ENCODE measurements at places on chromosomes 5 and 9. TPM values are rescaled to one million over a fixed set of nuclear protein-coding genes. Genes with fewer than 3 reads are reported as not detected.

The CCT5 gene
- 84.0 TPM for total RNA-seq

DNA sequence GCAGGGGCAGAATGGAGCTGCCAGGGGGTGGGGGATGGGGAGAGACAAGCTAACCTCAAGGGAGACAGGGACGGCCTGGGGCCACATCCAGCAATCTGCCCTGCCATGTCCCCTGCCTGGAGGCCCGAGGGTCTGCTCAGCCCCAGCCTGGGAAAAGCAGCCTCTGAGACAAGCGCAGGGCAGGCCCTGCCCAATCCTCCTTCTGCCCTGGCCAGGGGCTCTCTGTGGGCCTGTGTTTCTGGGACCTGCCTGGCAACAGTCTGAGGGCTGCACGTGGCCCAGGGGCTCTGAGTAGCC lies 13.9 kb upstream of the QSOX2 start:
- no peak for DNase-seq

DNA sequence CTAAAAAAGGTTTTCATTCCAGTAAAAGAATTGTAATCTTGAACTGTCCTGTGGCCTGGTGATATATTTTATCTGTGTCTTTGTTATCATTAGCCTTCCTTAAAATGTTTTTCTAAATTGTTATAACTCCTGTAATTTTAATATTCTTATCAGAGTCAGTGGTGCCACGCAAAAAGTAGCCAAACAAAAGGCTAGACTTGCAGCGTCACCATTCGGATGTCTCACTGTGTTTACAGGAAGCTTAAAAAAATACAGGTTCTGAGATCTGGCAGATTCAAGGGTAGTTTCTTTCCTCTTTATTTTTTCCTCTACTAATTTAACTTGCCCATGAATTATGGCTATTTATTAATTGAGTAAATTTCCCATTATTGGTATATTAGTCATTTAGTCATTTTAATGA lies 362.3 kb downstream of the MAT2B start:
- no peak for DNase-seq

The ENTPD2 gene
- 2.9 TPM for total RNA-seq

DNA sequence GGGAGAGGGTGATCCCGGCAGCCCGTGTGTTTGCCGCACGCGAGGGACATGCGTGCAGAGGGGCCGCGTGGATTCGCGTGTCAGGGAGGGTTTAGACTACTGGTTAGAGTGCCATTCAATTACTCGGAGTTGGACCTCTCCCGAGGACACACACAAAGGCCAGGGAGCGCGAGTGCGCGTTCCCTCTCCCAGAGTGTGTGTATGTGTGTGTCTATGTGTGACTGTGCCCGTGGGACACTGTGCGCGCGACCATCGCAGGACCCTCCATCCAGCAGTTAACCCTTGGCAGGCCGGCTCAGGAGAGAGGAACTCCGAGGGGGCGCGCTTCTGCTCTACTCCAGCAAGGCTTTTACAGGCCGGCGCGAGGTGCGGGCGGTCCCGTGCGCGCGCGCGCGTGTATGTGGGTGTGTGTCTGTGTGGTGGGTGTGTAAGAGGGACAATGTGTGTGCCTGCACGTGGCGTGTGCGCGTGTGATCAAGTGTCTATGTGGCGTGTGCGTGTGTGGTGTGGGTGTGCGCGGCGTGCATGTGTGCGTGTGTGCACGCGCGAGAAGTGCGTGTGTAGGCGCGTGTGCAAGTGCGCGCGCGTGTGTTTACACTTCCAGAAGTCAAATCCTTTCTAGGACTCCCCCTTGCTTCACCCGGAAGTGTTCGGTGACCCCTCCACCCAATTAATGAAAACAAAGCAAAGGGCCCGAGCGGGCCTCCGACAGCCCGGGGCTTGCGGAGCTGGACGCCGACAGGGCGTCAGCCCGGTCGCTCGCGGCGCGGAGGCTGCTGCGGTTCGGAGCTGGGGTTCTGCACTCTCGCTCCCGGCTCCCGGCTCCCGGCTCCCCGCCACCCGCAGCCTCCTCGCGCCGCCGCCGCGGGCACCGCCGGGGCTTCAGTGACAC lies 75.3 kb upstream of the TBCA start:
- DNase-seq: peak; percentile 25

DNA sequence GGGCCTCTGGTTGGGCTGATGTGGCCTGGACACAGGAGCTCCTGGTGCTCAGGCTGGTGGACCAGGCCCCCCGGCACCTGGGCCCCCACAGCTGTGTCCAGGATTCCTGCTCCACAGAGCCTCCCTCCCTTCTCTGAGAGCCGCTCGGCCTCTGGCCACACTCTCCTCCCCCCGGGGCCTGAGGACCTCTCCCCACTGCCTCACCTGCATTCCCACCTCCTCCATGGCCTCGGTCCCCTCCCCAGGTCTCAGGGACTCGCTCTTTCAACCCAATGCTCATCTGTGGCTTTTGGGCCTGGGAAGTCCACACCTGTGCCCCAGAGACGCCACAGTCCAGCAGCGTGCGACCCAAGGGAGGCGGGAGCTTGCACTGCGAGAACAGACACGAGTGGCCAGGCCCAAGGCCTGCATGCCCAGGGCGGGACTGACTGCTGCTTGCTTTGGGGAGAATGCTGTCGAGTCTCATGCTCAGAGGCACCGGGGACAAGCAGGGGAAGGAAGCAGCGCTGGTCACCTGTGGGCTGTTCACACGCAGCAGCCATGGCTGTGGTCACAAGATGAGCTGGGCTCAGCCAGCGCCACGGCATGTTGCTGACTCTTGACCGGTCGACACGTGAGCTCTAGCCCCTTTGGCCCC lies 14.6 kb downstream of the PAEP start:
- no peak for DNase-seq

The CARTPT gene
- total RNA-seq: 0.34 TPM

- DNase-seq: peak; percentile 82
Measured at GRCh38 chr9:35603506-35603985, 1.5 kb upstream of the TESK1 start.

DNA sequence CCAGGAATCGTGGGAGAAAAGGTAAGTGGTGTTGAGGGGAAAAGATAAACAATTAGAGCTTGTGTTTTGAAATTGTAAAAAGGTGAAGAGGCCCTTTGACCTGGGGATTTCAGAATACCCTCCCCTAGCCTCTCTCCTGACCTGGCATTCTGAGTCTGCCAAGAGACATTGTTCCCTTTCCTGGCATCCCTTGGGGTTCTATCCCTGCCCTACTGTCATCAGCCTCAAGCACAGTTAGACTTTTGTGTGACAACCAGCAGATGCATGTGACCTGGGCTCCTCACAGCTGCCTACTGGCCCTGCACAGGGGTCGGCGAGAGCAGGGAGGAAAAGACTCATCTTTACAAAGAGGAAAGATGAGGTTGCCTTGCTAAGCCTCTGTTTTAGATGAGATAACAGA lies 72.2 kb upstream of the ORM1 start:
- DNase-seq: no peak

The LMBRD2 gene
- 12.8 TPM for total RNA-seq

The POLR3G gene
- 0.83 TPM for total RNA-seq

The POU5F2 gene
- total RNA-seq: 0.50 TPM

DNA sequence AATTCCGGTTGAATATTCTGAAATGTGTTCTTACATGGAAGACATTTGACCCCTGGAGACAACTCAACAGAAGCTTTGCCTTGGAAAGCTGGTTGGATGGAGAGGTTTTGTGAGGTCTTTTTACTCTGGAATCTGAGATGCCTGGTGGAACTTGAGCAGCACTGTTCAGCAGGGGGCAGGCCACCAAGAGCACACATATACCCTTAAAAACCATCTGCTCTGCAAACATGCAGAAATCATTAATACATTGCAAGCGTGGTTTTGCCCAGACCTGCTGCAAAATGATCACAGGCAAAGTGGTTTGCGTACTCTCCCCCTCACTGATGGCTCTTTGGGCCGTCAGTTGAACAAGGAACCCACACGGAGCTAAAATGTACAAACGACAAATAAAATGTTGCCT lies 32.8 kb upstream of the DAP start:
- DNase-seq: no peak

- no peak for DNase-seq
Measured at GRCh38 chr5:72837524-72838096, 21.1 kb downstream of the TNPO1 start.

The OR1K1 gene
- not detected for total RNA-seq

The GFI1B gene
- total RNA-seq: 0.32 TPM

The PARP8 gene
- 9.6 TPM for total RNA-seq

- DNase-seq: no peak
Measured at GRCh38 chr5:116750631-116751580, 176.3 kb upstream of the SEMA6A start.

DNA sequence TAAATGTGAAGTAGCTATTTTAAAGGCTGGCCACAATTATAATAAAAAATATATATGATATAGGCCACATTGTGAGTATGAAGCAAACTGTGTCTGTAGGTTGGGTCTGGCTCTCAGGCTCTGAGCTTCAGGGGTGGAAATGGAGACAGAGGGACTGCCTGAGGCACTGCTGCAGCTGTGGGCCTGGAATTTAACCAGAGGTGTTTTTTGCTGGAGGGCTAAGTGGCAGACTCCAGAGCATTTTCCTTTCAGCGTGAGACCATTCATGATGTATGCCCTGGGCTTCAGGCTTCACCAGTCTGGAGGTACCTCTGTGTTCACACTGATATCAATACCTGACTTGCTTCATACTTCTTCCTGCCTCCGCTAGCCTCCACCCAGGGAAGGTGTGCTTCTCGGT lies 64.9 kb upstream of the IL12B start:
- DNase-seq: no peak

GRCh38 chr5:56607074-56607473 lies 208.3 kb upstream of the MAP3K1 start:
- DNase-seq: no peak
